ENCODE measurements at places on chromosomes 4 and X. TPM values are rescaled to one million over a fixed set of nuclear protein-coding genes. Genes with fewer than 3 reads are reported as not detected.
A peak's percentile ranks its signal among the peaks of the same experiment; 100 is the strongest.

DNA sequence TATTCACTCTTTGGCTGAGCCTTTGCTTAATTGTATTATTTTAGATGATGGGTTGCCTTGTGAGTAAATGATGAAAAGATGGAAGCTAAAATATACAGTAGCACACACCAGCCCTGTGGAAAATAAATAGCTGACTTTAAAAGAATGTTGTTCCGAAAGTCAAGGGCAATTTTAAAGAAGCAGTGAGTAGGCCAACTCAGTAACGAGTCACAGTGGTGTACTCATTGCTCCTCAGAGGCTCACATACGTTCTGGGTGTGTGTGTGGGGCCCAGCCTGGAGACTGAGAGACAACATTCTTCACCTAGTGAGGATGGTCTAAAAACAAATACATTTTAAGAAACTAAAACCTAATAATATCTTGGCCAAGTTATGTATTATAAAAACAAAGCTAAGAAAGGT is 640.3 kb downstream of the TRIML1 start:
- no peak for DNase-seq

- DNase-seq, result no peak
These were observed 81.6 kb upstream of the MID1 start for GRCh38 chrX:10702031-10702430.

The EPGN gene
- not detected for total RNA-seq

DNA sequence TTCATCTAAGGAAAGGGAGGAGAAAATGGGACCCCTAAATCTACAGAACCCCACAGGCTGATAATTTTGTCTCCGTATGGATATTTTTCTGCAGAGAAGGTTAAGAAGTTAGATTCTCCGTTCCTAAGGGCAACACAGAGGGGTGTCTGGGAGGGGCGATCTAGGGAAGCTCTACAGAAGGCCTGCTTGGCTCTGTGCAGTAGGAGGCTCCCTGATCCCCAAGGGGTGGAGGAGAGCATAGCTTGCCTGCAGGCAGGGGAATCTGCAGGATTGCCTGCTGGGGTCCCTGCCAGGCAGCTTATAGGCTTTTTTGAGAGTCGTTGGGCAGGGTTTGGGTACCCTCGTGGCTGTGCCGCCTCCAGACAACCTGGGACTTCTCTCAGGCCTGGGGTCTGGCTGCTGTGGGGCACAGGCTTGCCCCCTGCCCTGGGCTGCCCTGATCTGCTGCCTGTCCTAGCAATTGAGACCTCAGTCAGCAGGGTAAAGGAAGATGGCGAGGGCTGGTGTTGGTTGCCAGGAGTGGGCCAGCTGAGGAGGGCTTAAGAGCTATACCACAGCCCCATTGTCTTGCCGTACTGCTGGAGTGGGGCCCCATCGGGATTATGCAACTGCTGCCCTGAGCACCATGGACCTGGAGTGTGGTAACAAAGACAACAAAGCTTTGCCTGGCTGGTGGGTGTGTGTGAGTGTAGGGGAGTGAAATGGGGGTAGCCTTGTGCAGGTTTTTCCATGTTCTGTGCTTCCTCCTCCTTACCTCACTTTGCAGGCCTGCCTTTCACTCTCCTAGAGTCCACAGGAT is 74.1 kb downstream of the EFNB1 start:
- DNase-seq, result no peak

The TASL gene
- 3.1 TPM for total RNA-seq

DNA sequence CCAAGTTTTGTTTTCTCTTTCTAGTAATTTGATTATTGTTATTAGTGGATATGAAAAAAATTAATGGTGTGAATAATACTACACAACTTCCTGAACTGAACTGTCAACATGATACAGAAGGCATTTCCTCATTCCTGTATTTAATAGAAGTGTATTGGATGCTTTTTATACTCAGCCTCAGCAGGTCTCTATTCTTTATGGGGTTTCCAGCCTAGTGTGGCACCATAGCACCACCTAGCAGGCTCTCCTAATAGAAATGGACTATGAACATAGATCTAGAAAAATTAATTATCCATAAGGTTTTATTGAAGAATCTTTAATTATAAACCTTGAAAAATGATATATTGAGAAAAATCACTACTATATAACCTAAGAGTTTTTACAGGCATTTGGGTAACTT is 52.4 kb downstream of the GLRB start:
- DNase-seq, result peak; percentile 15

DNA sequence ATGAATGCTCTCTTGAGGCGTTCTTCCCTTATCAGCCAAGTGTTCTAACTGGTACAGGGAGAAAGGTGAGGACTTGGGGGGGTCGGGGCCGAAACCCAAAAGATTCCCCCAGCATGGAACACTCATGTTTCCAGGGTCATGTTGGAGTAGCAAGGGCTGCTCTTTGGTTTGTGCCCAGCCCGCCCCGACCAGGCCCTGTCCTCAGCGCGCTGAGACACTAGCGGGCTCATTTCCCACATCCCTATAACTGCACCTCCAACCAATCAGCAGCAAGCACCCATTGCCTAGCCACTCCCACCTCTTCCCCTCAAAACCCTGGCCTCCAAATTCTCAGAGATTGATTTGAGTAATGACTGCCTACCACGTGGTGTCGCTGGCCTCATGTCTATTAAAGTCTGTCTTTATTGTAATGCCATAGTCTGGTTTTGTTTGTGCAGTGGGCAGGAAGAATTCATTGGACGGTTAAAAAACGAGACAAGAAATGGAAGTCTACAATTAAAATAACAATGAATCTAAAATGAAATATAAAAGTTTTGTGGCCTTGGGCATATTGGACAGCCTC is 1928.4 kb downstream of the STIM2 start:
- DNase-seq, result no peak

DNA sequence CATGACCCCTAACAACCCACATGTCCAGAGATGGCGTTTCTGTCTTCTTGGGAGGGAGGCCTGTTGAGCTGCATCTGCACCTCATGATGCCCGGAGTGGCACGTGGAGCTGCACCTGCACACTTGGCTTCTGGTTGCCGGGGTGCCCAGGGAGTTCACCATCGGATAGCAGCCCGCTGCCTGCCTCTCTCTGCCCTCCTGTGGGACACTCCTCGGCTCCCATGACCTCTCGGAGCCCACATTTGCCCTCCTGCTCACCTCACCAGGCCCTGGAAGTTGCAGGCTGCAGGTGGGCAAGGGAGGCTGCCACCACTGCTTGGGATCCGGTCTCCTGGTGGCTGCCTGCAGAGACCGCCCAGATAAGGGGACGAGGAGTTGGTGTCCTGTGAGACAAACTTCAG is 74.1 kb downstream of the TRAPPC11 start:
- no peak for DNase-seq

The FGFBP1 gene
- not detected for total RNA-seq

DNA sequence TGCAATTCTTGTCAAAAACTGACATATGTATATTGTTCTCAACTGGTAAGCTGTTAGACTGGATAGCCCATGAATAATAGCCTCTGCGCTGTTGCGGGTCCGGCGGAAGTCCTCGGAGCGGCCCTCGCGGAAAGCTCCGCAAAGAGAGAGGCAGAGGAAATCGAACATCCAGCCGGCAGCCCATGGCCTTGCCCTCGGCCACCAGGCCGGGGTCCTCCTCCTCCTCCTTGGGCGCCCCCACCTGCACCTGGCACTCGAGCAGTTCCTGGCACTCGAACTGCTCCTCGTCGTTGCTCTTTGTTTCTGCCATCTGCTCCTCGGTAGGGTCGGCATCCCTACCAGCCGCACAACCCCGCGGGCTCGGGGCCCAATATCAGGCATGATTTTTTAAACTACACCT is 1176.3 kb downstream of the PCDH18 start:
- no peak for DNase-seq

DNA sequence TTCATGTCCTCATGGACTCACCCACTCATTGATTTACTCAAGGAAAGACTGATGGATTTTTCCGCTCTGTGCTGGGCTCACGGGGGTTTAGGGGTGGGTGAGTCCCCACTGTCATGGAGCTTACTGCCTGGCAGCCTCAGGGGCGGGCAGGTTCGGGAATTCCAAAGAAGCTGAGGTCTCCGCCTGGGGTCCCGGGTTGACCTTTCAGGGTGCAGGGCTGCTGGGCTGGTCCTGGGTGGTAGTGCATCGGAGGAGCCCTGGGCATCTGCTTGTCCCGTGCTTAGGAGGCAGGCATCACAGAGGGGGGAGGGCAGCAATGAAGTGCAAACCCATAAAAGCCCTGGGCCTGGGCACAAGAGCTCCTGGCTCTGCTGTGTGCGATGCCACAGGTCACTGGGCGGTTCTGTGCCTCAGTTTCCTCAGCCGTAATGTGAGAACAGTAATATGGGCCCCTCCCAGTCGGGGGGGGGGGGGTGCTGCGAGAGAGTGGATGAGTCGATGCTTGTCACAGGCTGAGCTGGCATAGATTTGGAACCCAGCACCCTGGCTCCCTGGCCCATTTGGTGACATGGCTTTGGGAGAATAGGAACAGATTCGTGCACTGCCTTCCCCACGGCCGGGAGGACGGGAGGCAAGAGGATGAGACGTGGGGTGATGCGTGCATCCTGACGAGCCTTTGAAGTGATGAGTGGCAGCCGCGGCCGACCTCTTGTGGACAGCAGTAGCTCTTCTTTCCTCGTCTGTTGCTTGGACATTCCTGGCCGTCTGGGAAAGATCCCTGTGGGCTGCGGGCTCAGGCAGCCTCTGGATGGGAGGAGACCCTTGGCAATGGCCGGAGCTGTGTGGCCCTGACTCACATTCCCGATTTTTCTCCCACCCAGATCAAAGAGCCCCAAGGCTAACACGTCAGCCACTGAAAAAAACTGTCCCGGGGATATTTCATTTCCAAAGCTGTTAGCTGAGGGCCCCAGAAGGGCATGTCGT is 42.0 kb downstream of the PSAPL1 start:
- DNase-seq, result no peak

The SPIN4 gene
- total RNA-seq, result 2.3 TPM

DNA sequence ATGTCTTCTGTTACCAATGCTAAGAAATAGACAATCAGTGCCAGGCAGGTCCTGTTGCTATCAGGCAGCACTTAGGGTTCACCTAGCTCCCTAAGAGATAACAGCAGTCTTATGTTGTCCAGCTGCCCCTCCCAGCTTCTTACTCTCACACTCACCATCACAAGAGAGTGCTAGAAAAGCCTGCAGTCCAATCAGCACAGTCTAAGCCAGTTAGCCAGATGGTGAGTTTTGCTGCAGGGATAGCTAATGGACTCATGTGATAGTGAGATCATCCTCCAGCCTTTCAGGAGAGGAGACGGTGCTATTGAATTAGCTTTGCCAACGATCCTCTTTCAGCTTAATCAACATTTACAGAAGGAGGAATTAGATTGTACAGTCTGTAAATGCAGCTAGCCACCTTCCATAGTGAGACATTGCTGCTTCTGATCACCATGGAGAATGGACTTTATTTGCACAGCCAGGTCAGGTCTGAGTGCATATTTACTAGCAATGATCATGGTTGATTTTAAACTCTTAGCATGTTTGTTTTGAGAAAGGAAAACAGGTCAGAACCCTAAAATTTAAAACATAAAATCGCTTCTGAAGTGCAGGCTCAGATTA is 438.3 kb downstream of the CENPC start:
- no peak for DNase-seq

The CDKL2 gene
- 2.4 TPM for total RNA-seq

The H2BW2 gene
- total RNA-seq, result 0.17 TPM

GRCh38 chrX:132657876-132658275 is 169.0 kb upstream of the MBNL3 start:
- DNase-seq, result no peak

The NWD2 gene
- total RNA-seq, result 0.09 TPM

DNA sequence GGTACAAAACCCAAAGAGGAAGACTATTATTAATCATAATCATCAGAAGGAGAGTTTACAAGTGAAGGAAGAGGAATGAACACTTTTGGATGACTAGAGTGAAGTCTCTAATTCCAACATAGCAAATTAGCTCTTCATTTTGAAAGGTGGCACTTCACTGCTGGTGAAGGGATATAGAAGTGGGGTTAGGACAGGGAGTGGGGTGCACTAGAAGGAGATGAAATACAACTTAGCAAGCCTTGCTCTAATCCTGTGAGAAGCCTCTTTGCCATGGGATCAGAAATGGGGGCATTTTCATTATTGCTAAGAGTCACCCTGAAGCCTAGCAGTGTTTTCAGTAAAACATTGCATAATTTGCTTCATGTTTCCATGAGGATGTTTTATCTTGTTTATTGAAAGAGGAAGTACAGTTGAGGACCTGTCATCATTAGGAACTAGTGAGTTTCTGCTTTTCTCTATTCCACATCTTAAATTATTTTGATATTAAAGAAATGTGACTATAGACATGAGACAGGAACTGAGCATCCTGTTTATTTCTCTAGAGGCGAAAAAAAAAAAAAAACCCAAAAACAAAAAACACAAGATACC is 9.3 kb upstream of the GRPR start:
- no peak for DNase-seq

DNA sequence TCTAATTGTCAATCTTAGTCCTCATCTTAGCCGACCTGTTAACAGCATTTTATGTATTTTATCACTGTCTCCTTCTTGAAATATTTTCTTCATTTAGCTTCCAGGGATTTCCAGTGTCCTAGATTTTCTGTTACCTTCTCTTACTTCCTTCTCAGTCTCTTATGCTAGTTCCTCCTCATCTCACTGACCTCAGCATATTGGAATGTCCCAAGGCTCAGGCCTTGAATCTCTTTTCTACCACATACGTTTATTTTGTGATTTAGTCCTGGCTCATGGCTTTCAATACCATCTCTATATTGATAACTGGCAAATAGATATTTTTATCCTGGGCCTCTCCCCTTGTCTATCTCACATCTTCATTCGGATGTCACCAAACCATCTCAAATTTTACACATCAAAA is 61.1 kb downstream of the IQCM start:
- DNase-seq, result no peak

DNA sequence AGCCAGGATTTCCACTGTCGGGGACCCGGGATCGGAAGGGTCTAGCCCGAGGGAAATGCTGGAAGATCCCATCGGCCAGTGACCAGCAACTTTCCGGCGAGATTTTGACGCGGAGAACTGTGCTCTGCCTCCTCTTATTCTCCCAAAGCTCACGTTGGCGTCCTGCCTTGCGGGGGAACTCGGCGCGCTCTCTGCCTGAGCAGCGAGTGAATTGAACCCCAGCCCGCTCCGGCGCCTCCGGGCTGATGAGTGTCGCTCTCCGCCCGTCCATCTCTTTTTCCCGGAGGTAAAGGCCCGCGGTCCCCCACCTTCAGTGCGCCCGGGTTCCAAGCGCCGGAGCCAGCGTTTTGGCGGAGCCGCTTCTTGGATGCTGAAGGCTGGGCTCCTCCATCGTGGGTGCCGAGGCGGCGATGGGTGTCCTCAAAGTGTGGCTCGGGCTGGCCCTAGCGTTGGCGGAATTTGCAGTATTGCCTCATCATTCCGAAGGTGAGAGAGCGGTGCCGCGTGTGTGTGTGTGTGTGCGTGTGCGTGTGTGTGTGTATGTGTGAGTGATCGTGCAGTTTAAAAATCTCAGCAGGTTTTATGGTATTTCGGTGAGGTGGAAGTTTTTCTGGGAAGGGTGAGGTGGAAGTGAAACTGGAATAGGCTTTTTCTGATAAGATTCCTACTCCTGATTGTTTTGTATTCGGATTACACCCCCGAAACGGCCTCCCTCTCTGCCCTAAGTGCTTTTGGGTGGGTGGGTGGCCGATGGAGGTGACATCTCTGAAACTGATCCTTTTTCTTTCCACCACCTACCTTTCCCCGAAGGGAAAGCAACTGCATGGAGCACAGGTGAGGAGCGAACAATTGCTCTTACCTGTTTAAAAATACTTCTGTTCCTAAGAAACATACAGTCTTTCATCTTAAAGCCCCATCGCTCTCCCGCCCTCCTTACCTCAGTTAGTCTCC is 752 bp downstream of the FRAS1 start:
- DNase-seq, result peak; percentile 38

The ITM2A gene
- total RNA-seq, result 28.1 TPM

The USP46 gene
- 19.1 TPM for total RNA-seq
